Left renal pelvis (tissue), 4 donors: ENCODE measurements at places on chromosomes 13 and 19. TPM values are rescaled to one million over a fixed set of nuclear protein-coding genes. Genes with fewer than 3 reads are reported as not detected.
A peak's percentile ranks its signal among the peaks of the same experiment; 100 is the strongest.

The ZNF563 gene
- polyA plus RNA-seq: 8.2 TPM

The PSG6 gene
- polyA plus RNA-seq: not detected

- DNase-seq: no peak
Observed at GRCh38 chr13:103451656-103452055, 385.4 kb upstream of the SLC10A2 start.

DNA sequence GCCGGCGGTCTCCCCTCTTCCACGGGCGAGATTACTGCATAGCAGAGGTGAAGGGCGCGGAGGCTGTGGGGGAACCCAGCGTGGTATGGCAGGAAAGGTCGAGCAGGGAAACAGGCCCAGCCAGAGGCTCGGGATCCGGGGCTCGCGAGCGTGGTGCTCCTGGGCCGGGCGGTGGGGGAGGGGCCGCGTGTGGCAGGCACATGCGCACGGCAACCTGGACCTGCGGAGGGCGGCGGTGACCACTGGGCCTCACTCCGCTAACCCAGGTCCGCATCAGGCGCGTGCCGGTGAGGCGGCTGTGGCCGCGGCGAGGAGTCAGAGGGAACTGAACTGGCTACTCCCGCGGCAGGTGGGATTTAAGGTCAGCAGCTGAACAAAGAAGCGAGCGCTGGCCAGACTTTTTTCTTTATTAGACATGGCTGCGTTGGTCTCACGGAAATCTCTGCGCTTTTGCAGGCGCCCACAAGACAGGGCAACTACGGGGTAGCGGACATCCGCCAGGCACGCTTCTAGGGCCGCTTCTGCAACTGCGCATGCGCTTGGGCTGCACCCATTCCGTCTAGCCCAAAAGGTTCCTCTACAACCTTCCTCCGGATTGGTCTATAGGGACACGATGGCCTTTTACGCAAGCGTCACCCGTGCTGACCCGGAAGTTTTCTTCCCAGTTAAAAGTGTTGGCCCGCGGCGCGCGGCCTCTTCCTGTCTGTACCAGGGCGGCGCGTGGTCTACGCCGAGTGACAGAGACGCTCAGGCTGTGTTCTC lies at the start of gene RPS5:
Gene RPS5, plus strand, starts transcription at position 694 of the 762 bp plus-strand sequence. CDS start 869 bp downstream, outside the sequence.
- peak; percentile 96 for DNase-seq

- DNase-seq: no peak
Observed at GRCh38 chr19:53906211-53907192, 2.6 kb upstream of the CACNG7 start.

DNA sequence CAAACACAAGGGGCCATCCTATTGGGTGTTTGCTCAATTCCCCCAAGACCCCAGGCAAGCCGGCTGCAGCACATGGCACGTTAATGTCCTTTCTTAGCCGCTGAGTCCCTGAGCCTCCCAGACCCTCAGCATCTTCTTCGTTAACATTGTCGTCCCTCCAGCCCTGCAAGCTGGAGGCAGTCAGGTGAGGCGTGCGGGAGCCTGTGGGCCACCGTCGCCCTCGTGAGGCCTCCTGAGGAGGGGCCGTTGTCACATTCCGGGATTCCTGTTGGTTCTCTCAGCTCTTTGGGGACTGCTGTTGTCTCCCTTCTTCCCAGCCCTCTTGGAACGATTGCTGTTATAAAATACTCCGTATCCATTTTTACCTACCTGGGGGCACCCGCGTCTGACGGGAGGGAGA lies 140.6 kb downstream of the KDM4B start:
- DNase-seq: no peak

DNA sequence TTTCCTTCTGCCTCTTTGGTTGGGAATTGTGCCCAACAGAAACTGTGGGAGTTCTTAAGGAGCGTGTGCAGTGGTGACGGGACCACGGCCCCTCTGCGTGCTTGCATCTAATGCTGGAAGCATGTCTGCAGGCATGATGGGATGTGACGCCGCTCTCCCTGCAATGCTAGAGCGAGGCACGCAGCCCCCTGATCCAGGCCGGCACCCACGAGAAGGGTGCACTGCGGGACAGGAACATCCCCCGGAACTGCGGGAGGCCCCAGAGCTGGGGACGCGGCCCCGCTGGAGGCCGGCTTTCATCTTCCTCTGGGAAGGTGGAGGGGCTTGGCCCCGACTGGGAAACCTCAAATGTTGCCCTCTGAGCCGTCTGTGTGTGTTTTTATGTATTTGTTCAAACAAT lies 32.7 kb downstream of the TMEM255B start:
- no peak for DNase-seq
